ENCODE measurements at places on chromosomes 16 and 17.

DNA sequence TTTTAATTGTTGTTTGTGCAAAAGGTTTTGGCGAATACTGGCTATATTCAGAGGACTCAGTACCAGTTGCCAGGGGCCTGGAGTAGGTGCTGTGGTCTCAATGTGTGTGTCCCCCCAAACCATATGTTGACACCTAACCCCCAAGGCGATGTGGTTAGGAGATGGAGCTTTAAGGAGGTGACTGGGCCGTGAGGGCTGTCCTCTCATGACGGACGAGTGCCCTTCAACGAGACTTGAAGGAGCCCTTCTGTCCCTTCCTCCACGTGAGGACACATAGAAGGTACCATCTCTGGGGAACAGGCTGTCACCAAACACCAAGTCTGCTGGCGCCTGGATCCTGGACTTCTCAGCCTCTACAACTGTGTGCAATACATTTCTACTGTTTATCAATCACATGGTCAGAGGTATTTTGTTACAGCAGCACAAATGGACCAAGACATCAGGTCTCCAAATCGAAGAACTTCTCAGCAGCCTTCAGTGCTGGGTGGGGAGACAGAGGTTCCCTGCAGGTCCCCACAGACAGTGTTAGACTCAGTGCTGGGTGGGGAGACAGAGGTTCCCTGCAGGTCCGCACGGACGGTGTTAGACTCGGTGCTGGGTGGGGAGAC lies 24.8 kb upstream of the METRNL start:
- DNase-seq, result no peak

DNA sequence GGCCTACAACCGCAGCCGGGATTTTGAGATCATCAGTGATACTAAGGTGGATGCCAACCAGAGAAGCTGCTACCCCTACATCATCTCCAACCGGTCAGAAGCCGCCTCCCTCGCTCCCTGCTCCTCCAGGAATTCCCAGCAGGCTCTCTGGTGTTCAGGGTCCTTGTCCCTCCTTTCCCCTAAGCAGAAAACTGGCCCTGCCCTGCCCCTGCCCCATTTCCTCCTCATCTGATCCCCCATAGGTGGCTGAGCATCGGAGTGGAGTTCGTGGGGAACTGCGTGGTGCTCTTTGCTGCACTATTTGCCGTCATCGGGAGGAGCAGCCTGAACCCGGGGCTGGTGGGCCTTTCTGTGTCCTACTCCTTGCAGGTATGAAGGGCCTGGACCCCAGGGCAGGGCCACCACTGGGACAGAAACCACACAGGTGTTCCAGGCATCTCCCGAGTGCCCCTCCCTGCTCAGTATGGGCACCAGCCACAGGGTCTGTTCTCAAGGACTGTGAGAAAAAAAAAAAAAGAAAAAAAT lies 29.8 kb downstream of the ANKRD40 start:
- no peak for DNase-seq

DNA sequence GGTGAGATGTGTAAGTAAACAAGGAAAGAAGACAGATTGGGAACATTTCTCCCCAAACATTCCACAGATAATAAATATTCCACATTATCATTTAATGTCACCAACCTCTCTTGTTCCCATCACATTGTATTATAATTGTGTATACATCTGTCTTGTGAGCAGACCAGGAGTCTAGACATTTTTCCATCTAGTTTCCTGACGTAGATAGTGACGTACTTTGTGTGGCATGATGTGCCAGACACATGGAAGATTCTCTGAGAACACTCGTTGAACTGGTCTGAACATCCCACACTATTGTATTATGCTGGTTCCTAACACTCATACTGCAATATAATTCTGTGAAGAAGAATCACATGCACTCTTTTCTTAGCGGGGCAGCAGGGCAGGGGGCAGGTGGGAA lies 34.0 kb downstream of the WSB1 start:
- no peak for DNase-seq

DNA sequence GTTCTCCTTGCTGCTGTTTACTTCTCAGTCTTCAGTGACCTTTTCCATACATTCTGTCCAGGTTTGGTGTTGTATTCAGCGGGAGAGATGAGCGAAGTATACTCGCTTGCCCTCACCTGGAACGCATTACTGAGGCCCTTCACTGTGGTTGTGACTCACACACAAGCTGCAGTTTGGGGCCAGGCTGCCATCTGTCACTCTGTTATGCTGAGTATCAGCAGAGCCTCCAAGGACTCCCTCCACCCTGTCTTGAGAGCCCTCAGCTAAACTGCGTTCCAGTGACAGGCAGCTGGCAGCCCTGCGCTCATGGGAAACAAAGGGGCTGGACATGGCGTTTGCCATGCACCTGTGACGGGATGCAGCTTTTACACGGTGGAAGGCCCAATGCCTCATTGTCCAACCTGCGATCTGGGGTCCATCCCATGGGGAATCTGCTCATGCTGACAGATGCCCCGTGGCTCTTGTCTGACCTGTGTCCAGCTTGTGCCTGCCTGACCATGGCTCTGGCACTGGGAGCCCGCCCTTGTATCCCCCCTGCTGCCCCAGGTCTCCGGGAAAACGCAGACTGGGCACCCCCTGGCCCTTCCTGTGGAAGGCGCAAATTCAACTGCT lies 6.5 kb upstream of the ZNF778 start:
- DNase-seq, result no peak

DNA sequence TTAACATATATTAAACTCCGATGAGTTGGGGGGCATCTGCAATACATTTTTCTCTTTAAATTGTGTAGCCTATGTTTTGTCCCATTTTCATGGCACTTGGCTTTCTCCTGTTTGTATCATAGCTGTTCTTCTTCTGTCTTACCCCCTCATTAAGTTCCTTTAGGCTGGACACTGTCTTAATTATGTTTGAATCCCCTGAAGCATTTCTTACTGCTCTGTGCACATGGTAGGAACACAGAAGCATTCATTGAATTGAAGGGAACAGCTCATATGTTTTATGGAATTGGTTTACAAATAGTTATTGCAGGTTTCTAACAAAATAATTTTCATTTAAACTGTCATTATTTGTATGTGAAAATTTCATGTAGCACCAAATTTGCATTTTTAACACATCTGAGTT lies 176.8 kb downstream of the TANC2 start:
- no peak for DNase-seq

GRCh38 chr17:21495281-21495680 lies 119.1 kb downstream of the KCNJ12 start:
- DNase-seq, result no peak

- DNase-seq, result no peak
Observed at GRCh38 chr17:82376042-82376730, 4.6 kb downstream of the UTS2R start.

DNA sequence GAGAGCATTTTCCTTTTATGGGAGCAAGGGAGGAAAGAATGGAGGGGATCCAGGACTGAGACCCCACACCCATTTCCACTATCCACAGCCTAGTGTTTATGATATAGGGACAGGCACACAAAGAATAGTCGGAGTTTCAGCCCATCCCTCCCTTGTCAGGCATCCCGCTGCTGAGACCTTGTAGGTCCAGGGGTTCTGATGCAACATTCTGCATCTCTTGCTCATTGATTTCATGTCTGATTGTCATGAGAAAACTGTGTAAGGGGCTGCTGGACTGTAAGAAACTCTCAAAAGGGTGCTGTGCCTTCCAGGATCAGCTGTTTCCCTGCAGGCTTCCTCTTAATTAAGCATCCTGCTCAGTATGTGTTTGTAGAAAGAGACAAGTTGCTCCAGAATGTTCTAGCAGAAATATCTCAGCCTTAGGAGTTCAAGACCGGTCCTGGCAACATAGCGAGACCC lies 5.3 kb upstream of the POLR3E start:
- no peak for DNase-seq

DNA sequence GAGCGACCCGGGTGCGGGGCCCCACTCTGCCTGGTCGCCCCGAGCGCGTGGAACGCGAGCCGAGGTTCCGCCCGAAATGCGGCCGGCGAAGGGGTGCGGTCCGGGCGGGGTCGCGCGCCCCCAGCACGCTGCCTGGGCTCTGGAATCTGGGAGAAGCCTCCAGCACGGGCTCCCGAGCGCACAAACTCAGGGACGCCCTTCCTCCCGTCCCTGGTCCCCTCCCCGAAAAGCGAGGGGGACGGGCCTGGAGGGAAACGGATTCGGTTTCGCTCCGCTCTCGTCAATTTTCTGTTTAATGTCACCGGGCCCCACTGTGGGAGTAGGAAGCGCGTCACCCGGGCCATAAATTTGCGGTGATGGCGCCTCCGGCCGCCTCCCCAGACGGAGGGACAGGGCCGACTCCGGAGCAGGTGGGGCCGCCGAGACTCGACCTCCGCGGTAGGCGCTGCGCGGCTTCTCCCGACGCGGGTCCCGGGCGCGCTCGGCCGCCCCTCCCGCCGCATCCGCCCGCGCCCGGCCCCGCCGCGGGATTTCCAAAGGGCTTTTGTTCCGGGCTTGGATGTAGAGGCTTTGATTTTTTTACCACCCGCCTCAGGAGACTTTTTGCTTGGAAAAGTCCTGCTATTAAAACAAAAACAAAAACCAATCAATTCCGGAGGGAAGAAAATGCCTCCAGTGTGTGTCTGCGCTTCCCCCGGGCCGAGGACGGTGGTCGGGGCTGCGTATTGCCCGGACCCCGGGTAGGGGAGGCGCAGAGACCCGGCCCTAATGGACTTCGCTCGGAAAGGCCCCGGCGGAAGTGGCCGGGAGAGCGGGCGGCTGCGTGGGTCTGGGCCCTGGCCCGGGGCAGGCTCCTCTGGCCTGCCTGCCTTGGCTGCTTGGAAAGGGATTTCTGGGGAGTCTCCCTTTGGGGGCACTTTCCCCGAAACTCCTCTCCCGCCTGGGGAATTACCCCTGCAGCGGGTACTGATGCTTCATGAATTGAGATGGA lies 7.9 kb upstream of the BAHCC1 start:
- peak; percentile 81 for DNase-seq

- no peak for DNase-seq
Observed at GRCh38 chr17:73924114-73924908, 279.2 kb upstream of the RPL38 start.

DNA sequence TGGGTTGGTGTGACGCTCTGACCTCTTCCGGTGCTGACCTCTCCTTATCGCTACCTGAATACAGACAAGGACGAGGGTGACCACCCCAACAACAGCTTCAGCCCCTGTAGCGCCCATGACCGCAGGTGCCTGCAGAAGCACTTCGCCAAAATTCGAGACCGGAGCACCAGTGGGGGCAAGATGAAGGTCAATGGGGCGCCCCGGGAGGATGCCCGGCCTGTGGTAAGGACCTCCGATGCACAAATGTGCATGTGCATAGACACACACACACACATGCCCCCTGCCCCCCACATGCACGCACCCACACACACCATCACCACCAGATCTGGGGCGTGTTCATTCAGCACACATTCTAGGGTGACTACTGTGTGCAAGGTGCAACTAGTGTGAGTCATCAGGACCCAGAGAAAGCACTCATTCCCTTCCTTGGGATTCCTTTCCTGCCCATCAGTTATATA lies 9.7 kb downstream of the IGFBP4 start:
- DNase-seq, result no peak

DNA sequence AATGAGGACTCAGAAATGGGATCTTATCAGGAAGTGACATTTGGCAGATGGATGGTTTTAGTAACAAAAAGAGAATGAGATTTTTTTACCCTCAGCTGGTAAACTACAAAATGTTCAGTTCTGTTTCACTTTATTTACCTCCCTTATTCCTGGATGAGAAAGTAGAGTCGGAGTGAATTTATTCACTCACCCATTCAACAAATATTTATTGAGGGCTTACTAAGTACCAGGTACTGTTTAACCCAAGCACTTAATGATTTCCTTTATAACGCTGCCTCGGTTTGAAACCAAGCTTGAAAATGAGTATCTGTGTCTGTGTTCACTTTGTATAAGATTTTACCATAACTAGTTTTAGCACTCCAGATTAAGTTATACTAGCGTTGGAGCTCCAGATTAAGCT lies 38.1 kb downstream of the CDRT15 start:
- DNase-seq, result no peak

DNA sequence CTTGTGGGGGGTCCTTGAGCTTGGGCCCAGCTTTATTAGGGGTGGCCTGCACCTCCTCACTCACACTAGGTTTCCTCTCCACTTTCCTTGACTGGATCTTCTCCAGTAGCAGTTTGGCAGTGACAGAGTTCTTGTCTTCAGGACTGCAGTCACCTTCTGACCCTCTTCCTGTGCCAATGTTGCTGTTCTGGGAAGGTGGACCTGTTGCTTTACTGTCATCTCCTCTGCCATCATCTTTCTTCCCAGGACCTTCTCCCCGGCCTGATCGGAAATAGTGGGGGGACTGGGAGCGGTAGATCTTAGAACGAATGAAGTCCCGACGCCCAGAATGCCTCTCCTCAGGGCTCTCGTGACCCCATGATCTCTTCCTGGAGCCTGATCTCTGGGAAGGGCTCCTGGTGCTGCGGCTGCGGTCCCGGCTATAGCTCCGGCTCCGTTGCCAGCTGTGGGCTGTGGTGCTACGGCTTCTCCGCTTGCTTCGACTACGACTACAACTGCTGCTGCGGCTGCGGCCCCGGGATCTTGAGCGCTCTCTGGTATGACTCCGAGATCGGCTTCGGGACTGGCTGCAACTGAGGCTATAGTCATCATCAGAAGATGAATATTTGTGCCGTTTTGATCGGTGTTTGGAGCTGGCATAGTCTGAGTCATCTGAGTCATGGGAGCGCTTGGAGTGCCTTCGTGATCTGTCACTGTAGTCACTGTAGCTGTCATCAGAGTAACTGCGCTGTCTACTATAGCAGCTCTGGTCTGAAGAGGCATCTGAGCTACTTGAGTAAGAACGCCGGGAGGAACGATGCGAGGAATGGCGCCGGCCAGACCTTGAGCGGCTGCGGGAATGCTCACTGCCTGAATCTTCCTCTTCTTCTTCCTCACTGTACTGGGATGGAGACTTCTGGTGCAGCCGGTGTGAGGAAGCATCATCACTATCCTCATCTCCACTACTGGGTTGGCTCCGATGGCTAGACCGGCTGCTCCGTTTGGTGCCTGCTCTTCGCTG lies 9.5 kb upstream of the ITGA2B start:
- DNase-seq, result no peak

DNA sequence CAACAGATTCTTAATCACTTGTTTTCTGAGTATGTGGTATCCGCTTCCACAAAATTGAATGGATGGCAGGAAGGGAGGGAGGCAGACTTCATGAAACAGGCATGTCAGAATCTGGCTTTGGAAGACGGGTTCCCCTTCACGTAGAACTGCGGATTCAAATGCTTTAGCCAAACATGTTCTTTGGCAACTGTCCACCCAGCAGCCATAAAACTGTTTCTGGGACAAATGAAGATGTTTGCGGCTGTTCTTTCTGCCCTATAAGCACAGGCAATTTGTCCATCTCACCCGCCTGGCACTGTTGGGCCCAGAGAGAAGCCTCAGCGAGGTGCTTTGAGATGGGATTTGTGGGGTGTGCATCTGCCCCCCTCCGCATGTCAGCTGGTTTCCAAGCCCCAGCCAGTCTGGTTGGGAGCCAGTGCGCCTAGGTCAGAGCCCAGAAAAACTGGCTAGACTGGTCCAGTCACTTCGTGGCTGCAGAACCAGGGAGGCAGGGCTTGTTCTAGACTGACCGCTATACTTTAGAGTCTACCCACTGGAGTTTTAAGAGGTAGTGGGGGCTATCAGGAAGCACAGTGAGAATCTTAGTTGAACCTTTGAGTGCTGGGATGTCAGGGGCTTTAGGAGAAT lies 6.3 kb downstream of the CRHR1 start:
- no peak for DNase-seq

GRCh38 chr17:50945779-50946222 lies 79.6 kb upstream of the TOB1 start:
- DNase-seq, result no peak

- DNase-seq, result no peak
Observed at GRCh38 chr17:28634206-28634865, 10.6 kb downstream of the BLTP2 start.

- DNase-seq, result no peak
Observed at GRCh38 chr16:5073279-5073629, 1.6 kb downstream of the ALG1 start.

GRCh38 chr16:64975821-64976220 lies 146.0 kb downstream of the CDH11 start:
- no peak for DNase-seq

All from femur (tissue), 1 donor.